ENCODE measurements at places on chromosomes 5 and 9.
A peak's percentile ranks its signal among the peaks of the same experiment; 100 is the strongest.

GRCh38 chr5:113090336-113091106 lies 113.9 kb downstream of the DCP2 start:
- no peak for DNase-seq

DNA sequence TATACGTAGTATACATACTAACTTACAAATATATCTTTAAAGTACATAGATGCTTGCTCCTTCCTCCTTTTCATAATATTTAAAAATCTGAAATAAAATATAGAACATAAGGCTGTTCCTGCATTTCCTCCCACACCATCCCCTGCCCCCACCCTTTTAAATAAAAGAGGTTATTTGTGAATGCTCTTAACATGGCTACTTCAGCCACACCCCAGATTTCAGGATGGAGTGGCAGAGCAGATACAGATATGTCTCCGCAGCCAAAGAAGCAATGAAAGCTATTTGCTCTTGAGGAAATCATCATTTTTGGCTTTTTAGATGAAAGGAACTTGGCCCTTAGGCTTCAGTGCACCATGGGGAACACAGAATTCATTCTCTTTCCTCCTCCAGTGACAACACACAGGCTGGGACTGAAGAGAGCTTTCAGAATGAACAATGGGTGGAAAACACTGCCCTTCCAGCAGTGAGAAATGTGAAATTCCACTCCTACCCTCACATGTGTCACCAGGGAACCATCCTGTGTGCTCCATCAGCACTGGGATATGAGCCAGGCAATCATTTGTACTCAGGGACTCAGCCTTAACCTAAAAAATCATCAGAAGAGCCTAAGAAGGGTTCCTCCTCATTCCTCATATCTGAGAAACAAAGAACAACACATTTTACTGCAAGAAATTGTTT lies 134.3 kb downstream of the PPP2R2B start:
- DNase-seq = no peak

GRCh38 chr9:70801181-70801829 lies 320.1 kb downstream of the TRPM3 start:
- no peak for DNase-seq

DNA sequence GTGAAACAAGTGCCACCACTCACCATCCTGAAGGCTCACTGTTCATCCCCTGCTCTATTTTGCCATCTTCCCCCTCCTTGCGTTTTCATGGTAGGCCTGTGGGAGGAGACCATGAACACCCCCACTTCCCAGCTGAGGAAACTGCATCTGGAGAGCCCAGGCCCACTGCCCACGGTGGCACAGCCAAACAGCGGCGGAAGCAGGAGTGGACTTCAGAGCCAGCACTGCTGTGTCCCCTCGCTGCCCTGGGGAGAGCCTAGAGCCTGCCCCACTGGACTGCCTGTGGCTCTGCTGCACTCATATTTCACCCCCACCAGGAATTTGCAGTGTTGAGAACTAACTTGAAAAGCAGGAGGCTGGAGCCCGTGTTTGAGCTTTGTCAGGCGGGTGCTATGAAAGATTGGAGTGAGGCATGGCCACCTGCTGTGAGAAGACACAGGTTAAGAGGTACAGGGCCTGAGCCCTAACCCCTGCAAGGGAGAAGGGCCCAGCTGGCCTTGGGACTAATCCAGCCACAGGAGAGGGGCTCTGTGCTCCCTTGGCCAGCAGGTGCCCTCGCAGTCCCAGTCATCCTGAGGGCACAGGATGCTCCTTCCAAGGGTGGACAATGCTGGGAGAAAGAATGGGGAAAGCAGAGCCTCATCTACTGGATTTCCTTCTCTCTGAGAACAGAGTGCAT lies 79.0 kb downstream of the MACROH2A1 start:
- DNase-seq = no peak

GRCh38 chr5:53087621-53088121 lies 21.9 kb downstream of the MOCS2 start:
- DNase-seq = no peak

DNA sequence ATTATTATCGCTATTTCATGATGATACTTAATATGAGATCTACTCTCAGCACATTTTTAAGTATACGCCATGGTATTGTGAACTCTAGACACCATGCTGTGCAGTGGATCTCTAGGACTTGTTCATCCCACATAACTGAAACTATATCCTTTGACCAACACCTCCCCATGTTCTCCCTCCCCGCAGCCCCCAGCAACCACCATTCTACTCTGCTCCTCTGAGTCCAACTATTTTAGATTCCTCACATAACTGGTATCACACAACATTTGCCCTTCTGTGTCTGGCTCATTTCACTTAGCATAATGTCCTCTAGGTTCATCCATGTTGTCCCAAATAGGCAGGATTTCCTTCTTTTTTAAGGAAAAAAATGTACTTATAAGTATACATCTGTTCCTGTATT lies 6.6 kb upstream of the TBC1D2 start:
- DNase-seq = no peak

DNA sequence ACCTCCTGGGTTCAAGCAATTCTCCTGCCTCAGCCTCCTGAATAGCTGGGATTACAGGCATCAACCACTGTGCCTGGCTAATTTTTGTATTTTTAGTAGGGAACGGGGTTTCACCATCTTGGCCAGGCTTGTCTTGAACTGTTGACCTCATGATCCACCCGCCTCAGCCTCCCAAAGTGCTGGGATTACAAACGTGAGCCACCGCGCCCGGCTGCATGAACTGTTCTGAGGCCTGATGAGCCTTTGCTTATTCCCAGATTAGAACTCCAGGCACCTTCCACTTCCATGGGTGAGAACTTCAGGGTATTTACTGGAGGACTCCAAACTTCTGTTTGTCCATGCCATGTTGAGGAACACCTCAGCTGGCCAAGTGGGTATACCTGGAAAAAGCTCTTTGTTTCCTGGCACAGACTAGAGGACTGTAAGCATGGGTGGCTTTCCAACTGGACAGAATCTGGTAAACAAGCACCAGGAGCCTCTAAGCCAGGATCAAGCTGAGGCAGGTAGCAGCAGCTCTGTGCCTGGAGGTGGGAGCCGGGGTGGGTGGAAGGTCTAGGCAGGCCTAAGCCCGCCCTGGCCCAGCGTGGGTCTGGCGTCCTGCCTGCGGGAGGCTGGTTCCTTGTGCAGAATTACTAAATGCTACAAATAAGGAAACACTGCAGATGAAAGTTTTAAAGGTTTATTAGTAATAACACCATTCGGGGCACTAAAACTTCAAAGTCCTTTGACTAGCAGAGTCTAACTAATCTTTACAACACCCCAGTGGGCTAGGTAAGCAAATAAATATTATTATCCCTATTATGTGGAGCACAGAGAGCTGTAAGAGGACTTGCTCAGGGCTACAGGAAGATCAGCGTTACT lies 78.4 kb downstream of the SEMA5A start:
- DNase-seq = no peak

- DNase-seq = no peak
Observed at GRCh38 chr9:94169968-94170367, 85.7 kb downstream of the PTPDC1 start.

- DNase-seq = no peak
Observed at GRCh38 chr9:122348288-122348777, 22.5 kb upstream of the PTGS1 start.

DNA sequence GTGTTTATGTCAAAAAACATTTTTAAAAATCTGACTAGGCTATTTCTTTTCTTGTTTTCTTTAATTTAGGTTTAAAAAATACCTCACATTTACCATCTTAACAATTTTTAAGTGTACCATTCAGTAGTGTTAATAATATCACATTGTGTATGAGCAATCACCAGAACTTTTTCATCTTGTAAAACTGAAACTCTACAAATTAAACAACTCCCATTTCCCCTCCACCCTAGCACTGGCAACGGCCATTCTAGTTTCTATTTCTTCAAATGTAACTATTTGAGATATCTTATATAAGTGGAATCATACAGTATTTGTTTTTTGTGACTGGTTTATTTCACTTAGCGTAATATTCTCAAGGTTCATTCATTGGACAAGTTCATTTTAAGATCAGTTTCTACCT lies 27.7 kb downstream of the PLCXD3 start:
- DNase-seq = no peak

DNA sequence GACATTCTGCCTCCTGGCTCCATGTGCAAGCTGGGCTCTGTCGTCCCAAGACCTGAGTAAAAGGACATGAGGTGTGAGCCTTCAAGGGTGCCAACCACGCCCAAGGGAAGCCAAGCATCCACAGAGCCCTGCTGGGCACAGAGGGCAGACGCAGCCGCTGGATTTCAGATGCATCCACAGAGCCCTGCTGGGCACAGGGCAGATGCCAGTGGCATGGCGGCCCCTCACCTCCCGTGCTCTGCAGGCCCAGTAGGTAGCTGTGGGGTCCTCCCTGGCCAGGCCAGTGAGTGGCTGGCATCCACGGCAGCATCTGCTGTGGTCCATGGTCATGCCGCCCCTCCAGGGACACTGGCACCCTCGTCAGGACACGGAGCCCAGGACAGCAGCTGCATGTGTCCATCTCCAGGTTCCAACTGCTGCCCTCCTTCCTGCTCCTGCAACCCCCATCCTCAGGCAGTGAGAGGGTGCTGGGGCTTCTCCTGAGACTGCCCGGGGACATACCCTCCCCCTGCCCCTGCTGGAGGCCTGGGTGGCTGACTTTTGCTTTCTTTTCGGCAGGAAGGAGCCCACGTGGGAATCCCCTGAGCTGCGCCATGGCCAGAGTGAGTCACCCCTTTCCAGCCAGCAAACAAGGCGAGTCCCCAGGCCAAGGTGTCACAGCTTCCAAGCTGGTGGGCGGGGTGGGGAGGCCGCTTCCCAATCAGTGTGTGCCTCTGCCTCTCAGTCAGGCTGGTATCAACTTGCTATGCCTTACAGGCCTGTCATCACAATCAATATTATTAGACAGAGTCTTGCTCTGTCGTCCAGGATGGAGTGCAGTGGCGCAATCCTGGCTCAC lies 4.0 kb upstream of the TRAF2 start:
- no peak for DNase-seq

- DNase-seq = no peak
Observed at GRCh38 chr5:93428868-93429267, 152.2 kb downstream of the NR2F1-AS1 start.

DNA sequence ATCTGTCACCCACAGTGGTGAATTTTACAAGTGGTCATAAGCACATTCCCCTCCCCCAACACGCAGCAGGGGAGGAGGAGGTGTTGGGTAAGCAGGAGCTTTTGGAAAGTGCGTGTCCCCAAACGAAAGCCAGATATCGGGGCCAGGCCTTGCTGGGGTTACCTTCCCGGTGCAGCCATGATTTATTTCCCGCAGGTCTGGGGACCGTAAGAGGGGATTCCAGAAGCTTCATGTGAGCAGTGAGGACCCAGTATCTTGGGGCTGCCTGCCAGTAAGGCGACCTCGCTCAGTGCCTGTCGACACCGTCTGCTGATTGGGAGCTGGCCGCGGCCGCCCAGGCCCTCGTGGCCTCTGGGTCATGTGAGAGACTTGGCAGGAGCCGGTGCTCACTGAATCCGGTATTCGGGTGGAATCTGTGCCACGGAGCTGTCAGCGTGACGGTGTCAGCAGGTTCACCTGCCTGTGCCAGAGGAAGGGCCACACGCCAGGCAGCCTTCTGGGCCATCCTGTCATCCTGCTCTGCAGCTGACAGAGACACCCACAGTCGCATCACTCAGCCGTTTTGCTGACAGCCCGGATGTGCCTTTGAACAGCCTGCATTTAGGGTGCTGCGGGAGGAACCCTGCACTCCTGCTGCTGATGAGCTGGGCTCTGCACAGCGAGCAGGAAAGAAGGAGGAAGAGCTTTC lies 37.3 kb downstream of the SEC61B start:
- peak; percentile 45 for DNase-seq

GRCh38 chr9:108347463-108348188 lies 508.2 kb downstream of the ACTL7B start:
- no peak for DNase-seq

GRCh38 chr9:88694625-88695024 lies 159.6 kb downstream of the NXNL2 start:
- DNase-seq = no peak

- DNase-seq = no peak
Observed at GRCh38 chr5:145804701-145805100, 30.4 kb downstream of the PRELID2 start.

- no peak for DNase-seq
Observed at GRCh38 chr9:72119853-72120252, 29.4 kb upstream of the GDA start.
